ENCODE measurements at places on chromosomes 7 and 10. TPM values are rescaled to one million over a fixed set of nuclear protein-coding genes. Genes with fewer than 3 reads are reported as not detected.

Gene TRIL
- total RNA-seq = not detected

Gene ACSM6
- not detected for total RNA-seq

Gene MYPN
- total RNA-seq = 2.3 TPM

Gene MSANTD7
- 11.7 TPM for total RNA-seq

Gene CUBN
- 0.01 TPM for total RNA-seq

Gene GPR26
- not detected for total RNA-seq

Gene RELN
- not detected for total RNA-seq

Gene PIK3CG
- not detected for total RNA-seq

Gene TUBB8
- total RNA-seq = not detected

Gene ZNF804B
- total RNA-seq = not detected

Gene WNT8B
- total RNA-seq = not detected

Gene TCERG1L
- not detected for total RNA-seq

Gene TACC2
- total RNA-seq = 86.3 TPM

Gene WDFY4
- total RNA-seq = not detected

Gene PIK3AP1
- total RNA-seq = 0.58 TPM

Gene AKAP9
- total RNA-seq = 16.6 TPM

Gene CPN1
- total RNA-seq = 0.28 TPM

Gene OR13A1
- total RNA-seq = not detected

Gene NOS3
- total RNA-seq = 0.15 TPM

Gene OR2A14
- total RNA-seq = not detected

Gene SFMBT2
- 6.2 TPM for total RNA-seq

Gene HHEX
- total RNA-seq = 13.1 TPM

Gene PTF1A
- total RNA-seq = not detected

Gene GPR141
- not detected for total RNA-seq

Gene SPDYE5
- total RNA-seq = not detected

Gene SOSTDC1
- not detected for total RNA-seq

Gene HOXA10
- total RNA-seq = 7.5 TPM

Gene SPAM1
- not detected for total RNA-seq

Gene PLPP4
- not detected for total RNA-seq

Gene ARMC3
- 0.66 TPM for total RNA-seq

Gene AUTS2
- total RNA-seq = 4.6 TPM

Gene AKR1D1
- total RNA-seq = not detected

Gene VIPR2
- total RNA-seq = not detected

Gene CXCL12
- total RNA-seq = not detected

Gene CRPPA
- total RNA-seq = 0.25 TPM

Gene ITIH5
- 0.09 TPM for total RNA-seq

Gene PRPS1L1
- total RNA-seq = not detected

Gene LFNG
- 17.2 TPM for total RNA-seq

Gene VDAC2
- 365 TPM for total RNA-seq

Gene ASB15
- not detected for total RNA-seq

Gene LDB3
- 0.06 TPM for total RNA-seq

Gene PLCE1
- total RNA-seq = 7.8 TPM

Gene BMPER
- total RNA-seq = 5.7 TPM

Gene OR2A1
- total RNA-seq = not detected

Gene KLLN
- total RNA-seq = 0.43 TPM

Gene CHAT
- total RNA-seq = not detected

Gene KIAA1217
- total RNA-seq = 1.9 TPM

Gene COX19
- total RNA-seq = 5.1 TPM

Gene ATOH7
- 0.22 TPM for total RNA-seq

Gene TYW1B
- total RNA-seq = 2.6 TPM

Gene KCNIP2
- 0.98 TPM for total RNA-seq

Gene NUTM2A
- total RNA-seq = 0.05 TPM

Gene CLCN1
- not detected for total RNA-seq
